ENCODE measurements at places on chromosomes 1 and 21.

DNA sequence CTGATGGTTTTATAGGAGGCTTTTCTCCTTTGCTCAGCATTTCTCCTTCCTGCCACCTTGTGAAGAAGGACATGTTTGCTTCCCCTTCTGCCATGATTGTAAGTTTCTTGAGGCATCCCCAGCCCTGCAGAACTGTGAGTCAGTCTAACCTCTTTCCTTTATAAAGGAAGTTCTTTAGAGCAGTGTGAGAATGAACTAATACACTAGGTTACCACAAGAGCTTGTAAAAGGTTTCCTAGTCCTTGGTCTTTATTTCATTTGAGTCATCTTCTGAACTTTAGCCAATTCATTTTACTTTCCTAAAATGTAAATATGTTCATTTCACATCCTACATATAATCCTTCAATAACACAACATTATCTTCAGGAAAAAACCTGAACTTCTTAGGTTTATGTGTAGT lies 365.3 kb downstream of the HHIPL2 start:
- DNase-seq, result no peak

GRCh38 chr1:219837274-219837993 lies 90.9 kb downstream of the SLC30A10 start:
- no peak for DNase-seq

DNA sequence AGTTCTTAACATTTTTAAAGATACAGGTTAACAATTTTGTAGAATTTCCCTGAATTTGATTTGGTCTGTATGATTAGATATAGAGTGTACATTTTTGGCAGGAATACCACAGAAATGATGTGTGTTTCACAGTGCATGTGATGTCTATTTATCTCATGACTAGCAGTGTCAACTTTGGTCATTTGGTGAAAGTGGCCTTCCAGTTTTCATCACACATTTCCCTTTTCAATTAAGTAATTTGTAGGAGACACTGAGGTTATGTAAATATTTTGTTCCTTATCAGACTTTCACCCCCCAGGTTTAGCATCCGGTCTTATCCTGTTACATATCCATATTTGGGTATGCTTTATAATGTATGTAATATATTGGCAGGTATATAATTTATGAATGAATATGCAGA lies 41.8 kb downstream of the MAP3K7CL start:
- DNase-seq, result no peak

DNA sequence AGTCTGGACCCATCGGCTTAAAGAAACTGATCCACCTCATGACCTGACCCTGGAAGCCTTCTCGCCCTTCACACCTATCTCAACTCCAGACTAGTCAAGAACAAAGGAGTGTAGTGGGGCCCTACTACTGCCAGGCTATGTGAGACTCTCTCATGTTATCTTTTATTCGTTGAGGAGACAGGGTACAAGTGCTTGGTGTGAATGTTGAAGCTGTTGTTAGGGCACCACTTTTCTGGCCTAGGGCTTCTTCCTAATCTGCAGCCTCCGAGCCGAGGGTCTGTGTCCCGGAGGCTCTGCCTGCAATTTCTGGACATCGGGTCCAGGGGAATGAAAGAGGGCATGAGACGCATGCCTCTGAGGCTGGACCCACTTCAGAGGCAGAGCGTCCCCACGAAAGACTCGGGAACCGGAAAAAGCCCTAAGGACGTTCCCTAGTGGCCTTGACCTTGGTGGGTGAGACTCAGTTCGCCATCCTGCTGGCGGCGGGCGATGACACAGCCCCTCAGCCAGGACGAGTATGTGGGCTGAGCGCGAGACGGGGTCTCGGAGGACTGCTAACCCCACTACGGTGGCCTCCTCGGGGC lies 671 bp downstream of the DNAJC11 start:
- peak; percentile 14 for DNase-seq

DNA sequence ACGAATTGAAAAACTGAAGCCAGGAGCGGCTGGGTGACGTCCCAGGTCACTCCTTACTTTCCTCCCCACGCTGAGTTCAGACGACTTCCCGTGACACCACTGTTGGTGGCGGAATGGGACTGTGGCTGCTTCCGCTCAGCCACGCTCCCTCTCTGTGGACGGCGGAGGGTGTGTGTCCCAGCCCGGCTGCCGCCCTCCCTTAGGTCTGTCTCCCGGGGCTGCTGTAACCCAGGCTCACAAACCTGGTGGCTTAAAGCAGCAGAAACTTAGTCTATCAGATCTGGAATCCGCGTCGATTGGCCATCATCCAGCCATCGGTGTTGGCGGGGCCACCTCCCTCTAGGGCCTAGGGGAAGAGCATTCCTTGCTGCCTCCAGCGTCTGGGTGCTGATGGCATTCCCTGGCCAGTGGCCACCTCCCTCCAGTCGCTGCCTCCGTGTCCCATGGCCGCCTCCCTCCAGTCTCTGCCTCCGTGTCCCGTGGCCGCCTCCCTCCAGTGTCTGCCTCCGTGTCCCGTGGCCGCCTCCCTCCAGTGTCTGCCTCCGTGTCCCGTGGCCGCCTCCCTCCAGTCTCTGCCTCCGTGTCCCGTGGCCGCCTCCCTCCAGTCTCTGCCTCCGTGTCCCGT lies 17.5 kb downstream of the TRPM2 start:
- no peak for DNase-seq

GRCh38 chr1:205016584-205016983 lies 26.4 kb upstream of the CNTN2 start:
- no peak for DNase-seq

GRCh38 chr1:87464022-87464490 lies 135.4 kb downstream of the LMO4 start:
- no peak for DNase-seq

DNA sequence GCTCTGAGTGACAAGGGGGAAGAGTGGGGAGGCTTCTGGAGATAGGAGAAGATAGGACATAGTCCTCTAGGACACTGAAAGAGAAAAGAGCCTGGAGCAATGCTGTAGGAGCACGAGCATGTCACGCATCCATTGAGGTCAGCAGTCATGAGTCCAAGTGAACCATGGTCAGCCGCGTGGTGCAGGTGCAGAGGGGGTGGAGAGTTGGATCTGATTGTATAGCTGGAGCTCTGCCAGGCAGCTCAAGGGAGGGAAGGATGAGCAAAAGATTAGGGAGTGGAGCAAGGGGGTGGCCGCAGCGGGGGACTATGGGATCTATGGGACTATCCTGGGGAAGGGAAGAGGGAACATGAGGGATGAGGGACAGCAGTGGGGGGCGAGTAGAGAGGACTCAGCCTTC lies 14.0 kb downstream of the PADI1 start:
- DNase-seq, result no peak

DNA sequence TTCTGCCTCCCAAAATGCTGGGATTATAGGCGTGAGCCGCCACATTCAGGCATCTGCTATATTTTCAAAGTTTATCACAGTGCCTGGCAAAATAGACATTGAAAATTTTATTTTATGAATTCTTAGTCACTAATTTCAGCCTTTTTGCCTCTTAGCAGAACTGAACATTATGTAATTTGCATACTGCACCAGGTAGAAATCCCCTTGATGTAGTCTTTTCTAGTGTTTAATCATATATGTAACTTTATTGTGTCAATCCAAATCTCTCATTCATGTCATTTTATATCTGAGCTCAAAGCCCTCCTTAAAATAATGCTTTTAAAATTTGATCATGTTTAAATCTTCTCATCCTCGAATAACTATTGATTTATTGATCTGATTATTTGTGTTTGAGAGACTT lies 19.2 kb downstream of the WDTC1 start:
- DNase-seq, result no peak

- DNase-seq, result no peak
Measured at GRCh38 chr1:184630679-184631060, 124.0 kb downstream of the EDEM3 start.

DNA sequence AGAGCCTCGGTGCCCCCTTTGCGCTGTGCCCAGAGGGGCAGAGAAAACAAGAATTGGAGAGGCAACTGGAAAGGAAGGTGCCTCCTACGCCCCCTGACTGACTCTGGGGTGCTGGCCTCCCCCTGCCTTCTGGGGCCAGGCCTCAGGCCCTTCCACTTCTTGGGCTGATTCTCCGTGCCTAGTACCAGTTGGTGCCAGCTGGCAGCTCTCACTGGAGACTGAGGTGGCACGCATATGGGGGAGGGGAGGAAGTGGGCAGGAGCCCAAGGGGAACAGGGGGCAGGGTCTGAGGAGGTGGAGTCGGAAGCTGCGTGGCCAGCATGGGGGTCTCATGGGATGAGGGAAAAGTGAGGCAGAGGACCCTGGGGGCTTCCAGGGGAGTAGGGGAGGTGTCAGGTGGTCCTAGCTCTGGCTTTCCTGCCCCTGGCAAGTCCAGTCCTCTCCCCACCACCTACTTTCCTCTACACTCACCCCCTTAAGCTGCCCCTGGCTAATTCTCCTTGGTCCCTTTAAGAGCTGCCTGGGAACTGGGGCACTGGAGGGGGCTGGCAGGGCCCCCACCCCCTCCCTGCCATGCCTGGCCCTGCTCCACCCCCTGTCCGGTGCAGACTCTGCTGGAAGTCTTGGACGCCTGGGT lies 6.5 kb upstream of the SEMA4A start:
- no peak for DNase-seq

DNA sequence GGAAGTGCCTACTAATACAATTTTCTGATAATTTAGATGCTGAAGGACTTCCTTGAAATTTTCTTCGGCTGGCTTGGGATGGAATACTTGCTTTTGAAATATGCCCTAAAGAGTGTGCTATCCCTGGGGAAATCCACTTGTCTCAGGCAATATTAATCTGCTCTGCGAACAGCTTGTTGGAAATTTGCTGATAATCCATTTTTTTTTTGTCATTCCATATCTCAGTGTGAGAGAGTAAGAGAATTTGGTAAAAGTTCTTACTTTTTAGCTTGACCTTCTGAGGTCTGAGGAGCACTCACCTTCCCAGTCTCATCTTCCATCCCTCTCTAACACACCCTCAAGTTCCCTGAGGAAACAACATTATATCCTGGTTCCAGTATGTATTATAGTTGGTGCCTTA lies 36.8 kb downstream of the DNAJC6 start:
- no peak for DNase-seq

DNA sequence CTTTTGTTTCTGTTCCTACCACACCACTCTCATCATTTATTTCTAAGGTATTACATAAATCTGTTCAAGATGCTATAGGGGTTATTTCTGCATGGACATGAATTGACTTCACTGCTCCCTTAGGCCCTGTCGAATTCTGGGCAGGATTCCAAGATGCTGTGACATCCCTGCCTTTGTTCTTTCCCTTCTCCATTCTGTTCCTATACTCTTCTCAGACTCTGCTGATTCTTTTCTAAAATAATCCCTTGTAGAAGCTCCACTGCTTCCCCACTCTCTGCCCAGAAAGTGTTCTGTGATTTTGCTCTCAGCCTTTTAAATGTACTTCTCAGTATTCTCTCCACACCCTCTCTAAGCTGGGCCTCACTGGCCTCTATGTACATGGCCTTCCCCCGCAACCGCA lies 99.2 kb downstream of the PHTF1 start:
- DNase-seq, result no peak

GRCh38 chr21:33317145-33317544 lies 7.6 kb upstream of the IFNAR1 start:
- DNase-seq, result no peak

DNA sequence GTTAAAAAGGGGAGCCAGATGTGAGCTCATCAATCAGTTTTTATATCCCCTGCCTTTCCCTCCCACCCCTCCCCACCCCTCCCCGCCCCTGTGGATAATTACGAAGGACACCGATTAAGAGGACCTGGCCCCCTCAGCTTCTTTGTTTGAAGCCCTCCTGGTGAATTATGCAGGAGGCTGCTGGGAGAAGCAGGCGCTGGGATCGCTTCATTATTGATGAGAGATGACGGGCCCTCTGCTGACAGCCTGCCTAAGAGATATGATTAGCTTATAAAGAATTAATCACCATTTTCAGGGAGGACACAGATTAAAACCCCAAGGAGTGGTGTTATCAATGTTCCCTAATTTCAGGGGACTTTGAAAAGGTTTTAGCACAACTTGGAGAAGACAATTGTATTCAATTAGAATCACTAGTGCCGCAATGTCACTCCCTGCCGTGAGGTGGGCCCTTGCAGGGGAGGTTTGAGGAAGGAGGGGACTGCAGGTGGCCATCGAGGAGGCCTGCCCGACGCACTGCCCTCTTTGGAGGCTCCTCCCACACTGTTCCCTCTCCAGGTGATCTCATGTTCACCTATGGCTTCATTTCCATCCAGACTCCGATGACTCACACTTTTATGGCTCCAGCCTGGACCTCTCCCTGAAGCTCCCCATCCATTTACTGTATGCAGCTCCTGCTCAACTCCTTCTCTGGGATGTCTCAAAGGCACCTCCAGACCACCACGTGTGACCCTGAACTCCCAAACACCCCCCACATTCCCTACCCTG lies 67.0 kb upstream of the KLHDC7A start:
- no peak for DNase-seq

- DNase-seq, result no peak
Measured at GRCh38 chr1:14894811-14895560, 258.6 kb upstream of the TMEM51 start.

GRCh38 chr1:233424779-233425178 lies 97.3 kb downstream of the MAP3K21 start:
- no peak for DNase-seq
